NCI-H524 (cell line): ENCODE measurements at places on chromosomes 16 and 17.

DNA sequence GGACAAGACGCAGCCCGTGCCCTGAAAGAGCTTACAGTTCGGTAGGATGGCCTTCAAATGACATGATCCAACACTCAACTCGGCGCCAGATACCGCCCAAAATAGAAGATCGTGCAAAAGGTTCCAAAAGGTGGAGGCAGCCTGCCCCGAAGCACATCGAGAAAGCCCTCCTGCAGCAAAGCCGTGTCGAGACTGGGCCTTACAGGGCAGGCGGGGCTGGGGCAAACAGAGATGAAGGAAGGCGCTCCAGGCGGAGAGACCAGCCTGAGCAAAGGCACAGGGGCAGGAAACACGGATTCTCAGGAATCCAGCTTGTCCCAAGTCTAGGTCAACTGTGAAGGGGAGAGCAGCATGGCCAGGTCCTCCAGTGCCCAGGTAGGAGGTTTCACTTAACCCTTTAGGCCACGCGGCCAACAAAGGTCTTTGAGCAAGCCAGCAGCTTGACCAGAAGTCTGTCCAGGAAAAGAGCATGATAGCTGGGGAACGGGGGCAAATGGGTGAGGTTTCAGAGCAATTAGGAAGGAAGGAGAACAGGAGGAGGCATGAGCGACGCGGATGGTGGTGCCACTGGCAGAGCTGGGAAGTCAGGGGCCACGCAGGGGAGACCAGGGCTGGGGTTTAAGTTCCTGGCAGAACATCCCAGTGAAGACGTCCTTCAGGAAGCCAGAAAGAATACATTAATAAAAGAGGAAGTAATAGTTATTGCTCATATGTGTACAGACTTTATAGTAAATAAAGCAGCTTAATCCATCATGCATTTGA lies 21.2 kb upstream of the EIF1 start:
- DNase-seq = no peak

DNA sequence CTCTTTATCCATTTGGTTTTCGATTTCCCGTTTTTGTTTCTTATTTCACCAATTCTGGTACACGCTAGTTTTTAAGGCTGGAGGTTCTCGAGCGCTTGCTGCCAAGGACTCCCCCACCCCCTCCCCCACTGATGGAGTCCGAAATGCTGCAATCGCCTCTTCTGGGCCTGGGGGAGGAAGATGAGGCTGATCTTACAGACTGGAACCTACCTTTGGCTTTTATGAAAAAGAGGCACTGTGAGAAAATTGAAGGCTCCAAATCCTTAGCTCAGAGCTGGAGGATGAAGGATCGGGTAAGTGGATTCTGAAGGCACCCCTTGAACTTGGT lies 825 bp downstream of the RPTOR start:
- DNase-seq = no peak

DNA sequence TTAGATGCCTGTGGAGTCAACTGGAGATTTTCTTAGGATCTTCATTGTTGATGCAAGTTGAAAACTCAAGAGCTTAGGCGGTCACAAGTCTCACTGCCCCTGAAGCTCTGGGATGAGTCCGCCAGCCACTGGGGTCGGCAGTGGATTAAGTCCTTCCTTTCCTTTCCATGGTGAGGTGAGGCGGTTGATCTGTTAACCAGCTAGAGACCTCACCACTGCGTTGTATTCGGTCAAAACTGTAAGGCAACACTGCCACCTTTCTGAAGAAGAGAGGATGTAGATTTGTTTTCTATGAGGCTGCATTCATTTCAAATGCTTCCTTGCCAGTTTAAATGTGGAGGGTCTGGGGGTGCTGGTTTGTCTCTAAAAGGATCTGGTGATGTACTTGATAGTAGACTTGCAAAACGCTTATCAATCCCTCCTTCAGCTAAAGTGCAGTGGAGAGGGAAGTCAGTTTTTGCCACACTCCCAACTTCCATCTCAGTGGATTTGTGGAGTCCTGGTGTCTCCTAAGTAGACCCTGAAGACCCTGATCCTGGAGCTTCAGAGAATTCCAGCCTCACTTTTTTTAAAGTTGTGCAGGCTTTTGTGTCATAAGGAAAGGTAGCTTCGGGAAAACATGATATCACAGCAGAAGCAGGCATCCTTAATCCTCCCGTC lies 1.7 kb downstream of the MYOCD start:
- peak; percentile 37 for DNase-seq

- no peak for DNase-seq
These were observed 318.3 kb downstream of the PHKB start for GRCh38 chr16:47779201-47780016.

DNA sequence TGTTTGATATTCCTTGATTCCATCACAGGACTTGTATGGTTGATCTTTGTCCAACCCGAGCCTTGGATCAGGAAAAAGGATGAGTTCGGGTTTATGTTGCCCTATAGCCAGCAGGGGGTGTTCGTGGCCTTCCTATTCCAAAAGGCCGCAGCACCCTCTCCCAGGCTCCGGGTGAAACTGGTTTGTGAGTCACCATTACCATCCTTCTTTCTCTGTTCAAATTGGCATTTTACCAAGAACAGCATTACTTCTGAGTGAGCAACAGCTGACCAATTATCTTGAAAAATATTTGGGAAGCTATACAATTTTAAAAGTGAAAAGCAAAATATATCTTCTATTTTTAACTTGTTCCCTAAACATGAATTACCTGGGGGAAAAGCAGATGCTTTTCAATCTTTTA lies 24.3 kb upstream of the KRT20 start:
- peak; percentile 5 for DNase-seq

- no peak for DNase-seq
These were observed 178.4 kb downstream of the CCDC182 start for GRCh38 chr17:57566721-57567120.
